Activated CD8-positive, alpha-beta memory T cell treated with anti-CD3 and anti-CD28 coated beads for 48 hours (primary cell): ENCODE measurements at places on chromosomes 6 and 20.

DNA sequence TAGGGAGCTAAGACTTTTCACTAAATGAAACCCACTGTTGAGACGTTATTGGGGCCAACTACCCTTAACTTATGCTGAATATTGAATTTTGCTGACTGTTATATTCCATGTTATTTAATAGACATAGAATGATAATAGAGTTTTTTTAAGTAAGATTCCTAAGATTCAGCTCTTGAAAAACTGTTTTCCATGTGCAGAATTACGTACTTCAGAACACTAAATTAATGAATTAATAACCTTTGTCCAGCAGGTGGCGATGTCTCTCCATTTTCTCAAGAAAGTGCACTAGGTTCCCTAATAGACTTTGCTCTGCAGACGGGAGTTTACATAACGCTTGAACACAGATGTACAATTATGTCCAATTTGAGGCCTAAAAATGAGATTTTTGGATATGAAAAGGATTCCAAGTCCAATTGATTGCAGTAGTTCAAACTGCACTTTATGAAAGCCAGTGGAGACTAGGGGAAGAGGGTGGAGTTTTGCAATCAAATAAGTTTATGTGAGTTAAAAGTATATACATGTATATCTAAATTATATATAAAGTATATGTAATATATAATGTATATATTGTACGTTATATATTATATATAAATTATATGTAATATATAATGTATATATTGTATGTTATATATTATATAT is 282.1 kb downstream of the UST start:
- no peak for DNase-seq

DNA sequence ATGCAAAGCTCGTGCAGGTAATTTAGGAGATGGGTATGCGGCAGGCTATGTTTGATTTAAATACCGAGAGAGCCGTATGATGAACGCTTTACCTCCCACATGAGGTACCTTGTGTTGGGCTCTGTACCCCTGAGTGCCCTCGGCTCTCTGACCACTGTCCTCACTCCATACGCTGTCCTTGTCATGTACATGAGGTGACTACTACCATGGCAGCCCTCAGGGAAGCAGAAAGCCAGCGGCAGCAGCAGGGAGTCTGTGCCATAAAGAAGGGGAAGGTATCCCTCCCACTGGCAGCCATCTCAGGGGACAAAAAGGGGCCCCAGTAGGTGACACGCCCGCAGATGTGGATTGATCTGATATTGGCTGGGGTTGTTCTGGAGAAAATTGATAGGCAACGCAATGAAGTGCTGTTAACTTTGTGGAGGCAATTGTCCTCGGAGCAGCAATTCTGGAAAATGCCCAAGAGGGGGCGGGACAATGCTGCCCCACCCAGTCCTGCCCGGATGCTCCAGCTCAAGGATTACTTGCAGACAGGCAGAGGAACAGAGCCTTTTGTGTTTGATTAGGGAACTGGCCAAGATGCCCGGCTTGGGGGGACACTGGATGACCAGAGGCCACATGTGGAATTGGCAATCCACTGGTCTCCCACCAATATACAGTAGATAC is 38.0 kb upstream of the HSF2 start:
- no peak for DNase-seq

DNA sequence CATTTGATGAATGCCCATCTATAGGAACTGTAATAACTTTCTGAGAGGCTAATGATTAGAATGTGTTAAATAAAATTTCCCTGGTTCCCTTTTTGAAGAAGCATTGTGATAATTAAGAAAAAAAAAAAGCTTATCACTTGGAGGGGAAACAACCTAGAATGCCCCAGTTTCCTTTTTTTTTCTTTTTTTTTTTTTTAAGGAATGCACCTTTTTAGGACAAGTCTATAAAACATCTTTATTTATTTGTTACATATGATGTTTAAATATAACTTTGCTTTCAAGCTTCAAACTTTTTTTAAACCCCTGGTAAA is 7.3 kb upstream of the MRPS10 start:
- DNase-seq, result no peak

- DNase-seq, result no peak
Observed at GRCh38 chr6:108277295-108277694, 16.5 kb upstream of the SNX3 start.

DNA sequence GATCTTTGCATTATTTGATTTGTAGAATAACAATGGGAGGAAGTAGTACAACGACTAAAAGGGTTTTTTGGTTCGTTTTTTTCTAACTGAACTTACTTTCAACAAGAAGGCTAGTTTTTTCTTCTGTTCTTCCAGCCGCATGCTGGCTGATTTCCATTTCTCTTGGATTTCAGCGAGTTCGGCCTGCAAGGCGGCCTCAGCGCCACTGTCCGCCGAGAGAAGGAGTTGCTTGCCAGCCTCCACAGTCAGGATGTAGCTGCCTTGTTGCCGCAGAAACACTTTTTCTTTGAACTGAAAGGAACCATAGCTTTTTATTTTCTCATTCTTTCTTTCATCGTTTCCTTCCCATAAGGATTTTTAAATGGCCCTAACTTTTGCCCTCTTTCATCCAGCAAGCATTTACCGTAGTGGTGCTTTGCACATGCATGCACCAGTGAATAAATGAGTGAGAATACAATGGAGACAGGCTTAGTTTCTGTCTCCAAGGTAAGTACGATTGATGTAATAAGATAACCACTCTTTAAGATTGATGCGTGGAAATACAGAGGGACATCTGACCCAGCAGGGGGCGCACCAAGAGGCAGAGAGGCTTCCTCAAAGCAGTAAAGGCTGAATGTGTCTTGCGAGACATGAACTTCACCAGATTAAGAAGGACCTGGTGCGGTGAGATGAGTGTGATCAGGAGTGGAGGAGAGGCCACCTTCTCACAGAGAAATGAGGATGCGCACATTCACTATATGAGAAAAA is 398.8 kb downstream of the ESR1 start:
- DNase-seq, result peak; percentile 14

DNA sequence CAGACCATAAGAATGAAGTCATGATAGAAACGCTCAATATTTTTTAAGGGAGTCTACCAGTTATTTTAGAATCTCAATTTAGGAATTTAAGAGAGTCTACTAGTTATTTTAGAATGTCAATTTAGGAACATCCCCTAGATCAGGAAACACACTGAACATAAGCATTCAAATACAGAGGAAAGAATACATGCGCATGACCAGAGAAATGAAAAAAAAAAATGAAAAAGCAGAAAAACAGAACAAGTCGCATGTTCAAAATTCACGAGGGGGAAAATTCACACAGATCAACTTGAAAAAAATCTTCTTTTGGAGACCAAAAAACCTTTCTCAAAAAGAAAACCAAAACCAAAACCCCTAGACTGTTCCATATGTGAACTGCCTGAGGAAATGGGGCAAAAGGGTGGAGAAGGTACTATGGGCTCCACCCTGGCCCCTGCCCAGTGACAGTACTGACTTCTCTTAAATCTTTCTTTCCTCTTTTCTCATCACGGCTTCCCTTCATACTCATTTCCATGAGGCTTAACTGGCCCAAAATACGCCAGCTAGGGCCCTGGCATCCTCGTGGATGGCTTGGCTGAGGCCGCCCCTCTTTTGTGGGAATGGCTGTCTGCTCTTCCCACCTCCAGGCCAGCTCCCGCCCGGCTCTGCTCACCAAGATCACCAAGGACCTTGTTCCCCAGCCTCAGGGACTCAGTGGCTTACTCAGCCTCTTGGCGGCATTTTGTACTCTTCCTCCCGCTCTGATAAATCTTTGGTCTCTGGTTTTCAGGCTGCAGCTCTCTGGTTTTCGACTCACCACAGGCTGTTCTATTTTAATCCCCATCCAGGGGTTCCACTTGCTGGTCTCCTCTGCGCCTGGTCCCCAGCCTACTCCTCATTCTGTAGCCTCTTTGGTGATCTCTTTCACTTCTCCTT is 11.2 kb downstream of the ZBTB2 start:
- DNase-seq, result no peak

DNA sequence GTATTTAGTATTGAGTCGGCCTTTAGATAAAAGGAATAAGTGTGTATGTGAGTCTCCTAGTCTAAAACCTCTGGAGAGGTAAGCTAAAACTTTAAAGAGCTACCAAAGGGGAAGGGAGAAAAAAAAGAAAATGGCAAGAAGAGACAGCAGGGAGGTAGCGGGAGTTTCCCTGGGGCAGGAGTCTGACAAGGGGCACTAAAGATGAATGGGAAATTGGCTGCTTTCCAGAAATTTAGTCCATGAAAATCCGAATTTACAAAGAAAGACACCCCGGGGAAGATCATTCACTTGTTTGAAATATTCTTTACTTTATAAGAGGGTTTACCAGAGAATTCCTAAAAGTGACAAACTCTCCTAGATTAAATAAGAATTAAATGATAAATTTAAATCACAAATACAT is 19.3 kb downstream of the RMND1 start:
- DNase-seq, result no peak

- DNase-seq, result no peak
Observed at GRCh38 chr20:64188682-64189529, 24.7 kb downstream of the MYT1 start.

DNA sequence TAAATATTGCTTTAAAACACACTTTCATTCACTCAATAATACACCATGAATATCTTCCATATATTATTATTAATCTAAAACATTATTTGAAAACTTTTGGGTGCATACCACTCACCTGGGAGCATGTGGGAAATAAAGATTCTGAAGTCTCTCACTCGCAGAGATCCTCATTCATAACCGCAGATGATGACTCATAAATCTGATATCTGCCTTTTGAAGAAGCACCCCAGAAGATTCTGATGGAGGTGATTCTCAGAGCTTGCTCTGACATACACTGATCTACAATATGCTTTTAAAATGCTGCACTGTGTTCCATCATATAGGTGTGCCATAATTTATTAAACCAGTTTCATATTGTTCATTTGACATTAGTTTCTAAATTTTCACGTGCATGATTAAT is 135.0 kb upstream of the SGK1 start:
- DNase-seq, result no peak

DNA sequence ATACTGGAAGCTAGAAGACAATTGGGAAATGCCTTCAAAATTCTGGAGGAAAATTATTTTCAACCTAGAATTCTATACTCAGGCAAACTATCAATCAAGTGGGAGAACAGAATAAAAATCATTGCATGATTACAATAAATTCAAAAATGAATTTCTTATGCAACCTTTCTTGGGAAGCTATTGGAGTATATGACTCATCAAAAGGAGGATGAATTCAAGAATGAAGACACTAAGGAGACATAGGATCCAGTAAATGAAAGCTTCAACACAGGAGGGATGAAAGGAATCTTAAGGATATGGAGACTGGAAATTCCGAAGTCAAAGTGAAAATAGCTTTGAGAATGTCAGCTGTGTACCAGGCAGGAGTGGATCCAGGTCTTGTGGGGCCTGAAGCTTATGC is 12.6 kb upstream of the UBR2 start:
- DNase-seq, result no peak

- no peak for DNase-seq
Observed at GRCh38 chr20:2065099-2065498, 36.5 kb upstream of the STK35 start.

GRCh38 chr20:37756234-37756633 is 62.4 kb downstream of the CTNNBL1 start:
- no peak for DNase-seq

DNA sequence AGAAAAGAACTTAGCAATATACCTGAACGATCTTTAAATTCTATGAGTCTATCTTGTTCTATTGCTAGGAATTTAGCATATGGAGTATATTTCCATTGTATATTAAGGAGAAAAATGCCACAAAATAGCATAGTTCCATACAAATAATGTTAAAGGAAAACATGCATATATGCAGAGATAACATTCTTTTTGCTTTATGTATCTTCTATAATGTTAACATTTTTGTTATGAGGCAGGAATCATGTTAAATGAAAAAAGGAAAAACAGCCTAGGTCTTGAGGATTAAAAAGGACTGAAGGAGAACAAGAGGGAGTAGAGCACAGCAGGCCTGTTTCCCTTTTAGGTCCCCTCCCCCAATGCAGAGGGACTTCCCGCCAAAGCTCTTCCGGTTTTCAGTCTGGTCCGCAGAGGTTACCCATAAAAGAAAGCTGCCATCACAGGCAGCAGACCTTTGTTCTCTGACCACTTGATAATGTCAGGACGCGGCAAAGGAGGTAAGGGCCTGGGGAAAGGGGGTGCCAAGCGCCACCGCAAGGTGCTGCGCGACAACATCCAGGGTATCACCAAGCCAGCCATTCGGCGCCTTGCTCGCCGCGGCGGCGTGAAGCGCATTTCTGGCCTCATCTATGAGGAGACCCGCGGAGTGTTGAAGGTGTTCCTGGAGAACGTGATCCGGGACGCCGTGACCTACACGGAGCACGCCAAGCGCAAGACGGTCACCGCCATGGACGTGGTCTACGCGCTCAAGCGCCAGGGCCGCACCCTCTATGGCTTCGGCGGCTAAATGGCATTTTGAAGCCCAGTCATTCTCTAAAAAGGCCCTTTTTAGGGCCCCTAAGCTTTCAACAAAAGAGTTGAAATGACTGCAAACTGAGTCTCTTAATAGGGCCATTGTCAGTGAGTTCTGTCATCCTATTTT is 108.4 kb upstream of the PRSS16 start:
- DNase-seq, result peak; percentile 59

DNA sequence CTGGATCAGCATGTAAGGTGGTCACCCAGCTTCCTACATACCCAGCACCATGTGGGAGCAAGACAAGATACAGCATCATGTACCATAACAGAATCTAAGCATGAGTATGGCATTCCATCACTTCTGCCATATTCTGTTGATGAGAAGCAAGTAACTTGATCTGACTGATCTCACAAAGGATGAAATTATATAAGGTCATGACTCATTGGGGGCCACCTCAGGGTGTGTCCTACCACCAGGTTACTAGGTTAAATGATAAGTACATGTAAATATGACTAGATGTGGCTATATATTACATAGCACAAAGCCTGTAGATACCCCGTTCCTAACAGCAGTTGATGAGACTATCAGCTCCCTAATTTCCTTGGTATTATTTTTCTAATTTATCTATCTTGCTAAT is 213.1 kb downstream of the DOK5 start:
- DNase-seq, result no peak

DNA sequence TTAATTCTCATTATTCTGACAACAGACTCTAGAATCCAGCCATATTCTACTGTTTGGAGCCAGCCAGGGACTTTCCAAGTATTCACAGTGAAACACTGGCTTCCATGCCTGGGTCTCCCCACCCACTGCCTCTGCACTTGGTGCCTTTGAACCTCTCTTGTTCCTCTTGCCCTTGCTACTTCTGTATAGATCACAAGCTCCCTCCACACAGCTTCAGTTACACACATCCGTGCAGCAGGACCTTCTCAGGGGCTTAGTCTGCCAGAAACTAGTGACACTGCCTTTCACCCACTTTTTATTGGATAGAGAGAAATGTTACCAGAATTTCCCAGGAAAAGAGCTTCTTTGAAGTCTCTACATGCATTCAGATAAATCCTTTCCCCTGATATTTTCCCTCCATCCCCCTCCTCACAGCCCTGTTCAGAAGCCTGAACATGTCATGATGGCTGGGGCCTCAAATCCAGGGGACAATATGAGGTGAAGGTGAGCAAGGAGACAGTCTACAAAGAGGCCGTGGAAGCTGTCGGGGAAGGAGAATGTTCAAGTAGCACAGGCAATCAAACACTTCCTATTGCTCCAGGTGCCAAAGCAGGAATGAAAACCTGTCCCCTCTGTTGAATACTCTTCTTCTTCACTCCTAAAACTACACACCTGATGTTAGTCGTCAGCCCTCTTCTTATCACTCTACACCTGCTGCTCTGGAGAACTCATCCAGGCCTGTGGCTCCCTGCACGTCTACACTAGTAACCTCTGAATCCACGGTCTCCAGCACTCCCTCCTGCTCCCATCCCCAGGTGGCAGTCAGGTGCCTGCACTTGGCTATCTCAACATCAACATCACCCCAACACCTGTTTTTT is 20.2 kb upstream of the HLA-DOA start:
- DNase-seq, result no peak

GRCh38 chr6:2542858-2543218 is 207.9 kb downstream of the MYLK4 start:
- DNase-seq, result peak; percentile 9

- DNase-seq, result no peak
Observed at GRCh38 chr6:38973178-38974057, 75.2 kb upstream of the GLP1R start.
